ENCODE measurements at places on chromosomes 6 and 20.

- H3K4me3 ChIP-seq: no peak overlapping the region
- no peak overlapping the region for H3K27ac ChIP-seq
- no peaks in the 10 kb centered on the region for H3K27me3 ChIP-seq
- no peak for DNase-seq
These were observed 327.0 kb downstream of the NRN1 start for GRCh38 chr6:5679691-5680090.

DNA sequence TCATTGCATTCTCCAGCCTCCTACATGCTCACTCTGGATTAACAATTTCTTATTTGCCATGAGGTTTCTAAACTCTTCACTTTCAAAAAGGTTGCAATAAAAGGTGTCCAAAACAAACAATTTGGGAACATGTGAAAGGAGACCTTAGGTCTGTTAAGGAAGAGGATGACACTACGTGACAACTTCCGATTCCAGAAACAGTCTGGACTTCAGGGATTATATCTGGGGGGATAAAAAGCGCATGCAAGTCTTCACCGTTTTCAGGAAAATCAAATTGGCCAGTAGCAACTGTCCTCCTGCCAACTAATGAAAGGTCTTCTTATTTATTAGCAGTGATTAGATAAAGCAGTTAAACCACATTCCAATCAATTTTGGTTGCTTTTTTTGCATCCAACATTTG, 1.8 kb downstream of the ZDHHC14 start:
- no peak for DNase-seq
- H3K27ac ChIP-seq: peak overlapping the region; percentile 97

- H3K4me3 ChIP-seq: no peak overlapping the region
- no peak for DNase-seq
- no peaks in the 10 kb centered on the region for H3K27me3 ChIP-seq
- no peaks in the 10 kb centered on the region for H3K4me1 ChIP-seq
- no peaks in the 10 kb centered on the region for H3K36me3 ChIP-seq
These were observed 1188.1 kb downstream of the EPHA7 start for GRCh38 chr6:92231171-92231701.

DNA sequence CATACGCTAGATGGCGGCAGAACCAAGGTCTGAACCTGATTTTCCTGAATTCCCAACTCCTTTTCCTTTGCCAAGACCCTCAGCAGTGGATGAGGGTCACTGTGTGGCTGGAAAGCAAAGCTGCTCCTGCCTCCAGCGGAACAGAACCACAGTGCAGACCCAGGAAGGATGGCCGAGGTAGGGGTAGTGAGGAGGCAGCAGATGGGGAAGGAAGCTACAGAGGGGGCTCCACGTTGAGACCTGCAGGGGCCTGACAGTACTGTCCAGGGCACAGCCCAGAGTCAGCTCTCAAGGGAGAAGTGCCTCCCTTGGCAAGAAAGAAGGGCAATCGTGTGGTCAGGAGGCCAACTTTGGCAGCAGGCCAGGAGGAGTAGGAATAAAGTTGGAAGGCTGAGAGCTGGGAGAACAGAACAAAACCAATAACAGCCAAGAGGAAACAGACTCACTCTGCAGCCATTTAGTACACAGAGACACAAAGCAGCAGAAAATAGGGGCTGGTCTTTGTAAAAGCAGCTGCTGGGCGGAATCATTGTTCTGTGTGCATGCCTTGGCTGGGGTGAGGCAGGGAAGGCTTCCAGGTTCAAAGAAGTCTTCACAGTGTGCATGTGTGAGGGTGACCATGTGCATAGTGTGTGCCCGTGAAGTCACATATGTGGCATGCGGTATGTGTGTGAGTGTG, 3.1 kb downstream of the GABRR2 start:
- peak; percentile 76 for DNase-seq
- H3K27ac ChIP-seq: peak overlapping the region; percentile 24
- H3K27me3 ChIP-seq: no peaks in the 10 kb centered on the region
- no peaks in the 10 kb centered on the region for H3K36me3 ChIP-seq
- peaks cover 18% of the 10 kb centered on the region for H3K4me1 ChIP-seq
- H3K4me3 ChIP-seq: no peak overlapping the region

GRCh38 chr6:155481215-155481614, 25.6 kb upstream of the NOX3 start:
- H3K4me3 ChIP-seq: no peak overlapping the region
- DNase-seq: no peak
- no peaks in the 10 kb centered on the region for H3K27me3 ChIP-seq

All from upper lobe of left lung (tissue), 6 donors.